ENCODE measurements at places on chromosomes 13 and 19.

GRCh38 chr13:102724923-102725322, 30.1 kb upstream of the METTL21C start:
- DNase-seq = no peak

- no peak for DNase-seq
Observed at GRCh38 chr19:54319892-54320670, 7.1 kb upstream of the LILRA5 start.

- no peak for DNase-seq
Observed at GRCh38 chr13:40706439-40706838, 40.0 kb upstream of the FOXO1 start.

DNA sequence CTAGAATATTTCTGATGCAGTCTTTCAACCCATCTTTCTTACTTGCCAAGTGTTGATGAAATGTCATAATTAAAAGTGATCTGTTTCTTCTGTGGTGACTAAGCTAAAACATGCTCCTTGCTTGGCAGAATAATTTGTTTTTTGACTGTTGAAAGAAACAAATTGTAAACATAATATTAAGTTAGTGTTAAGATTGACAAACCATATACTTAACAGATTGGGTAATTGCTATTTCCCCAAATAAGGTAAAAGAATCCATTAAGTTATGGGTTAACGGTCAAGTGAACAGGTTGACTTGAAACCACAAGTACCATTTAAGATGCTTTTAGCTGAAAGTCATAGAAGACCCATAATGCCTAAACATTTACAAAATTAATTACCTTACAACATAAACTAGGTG, 62.9 kb downstream of the TEX26 start:
- no peak for DNase-seq

GRCh38 chr13:48646791-48647190, 6.9 kb upstream of the CYSLTR2 start:
- no peak for DNase-seq

DNA sequence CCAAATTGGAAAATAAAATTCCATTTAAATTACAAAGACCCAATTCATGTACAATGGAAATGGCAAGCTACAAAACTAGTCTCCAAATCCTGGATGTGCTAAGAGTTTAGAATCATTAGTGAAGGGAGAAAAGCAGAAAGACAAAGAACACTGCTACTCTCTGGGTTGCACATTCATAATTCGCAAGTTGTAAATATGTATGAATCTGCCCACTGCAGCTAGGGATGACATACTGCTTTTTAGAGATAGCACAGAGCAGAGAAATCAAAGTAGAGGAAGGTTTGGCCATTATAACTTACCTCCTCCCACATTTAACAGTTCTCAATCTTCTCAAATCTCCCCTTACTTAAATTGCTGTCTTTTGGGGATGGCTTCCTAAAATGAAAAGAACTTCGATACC, 231.1 kb downstream of the ENOX1 start:
- no peak for DNase-seq

Measured in stimulated activated CD8-positive, alpha-beta memory T cell treated with anti-CD3 and anti-CD28 coated beads, Interleukin-12 subunit alpha, Interleukin-12 subunit beta, amount 100 ng/mL, for 1 hour (primary cell).